CD4-positive, alpha-beta T cell (primary cell): ENCODE measurements at places on chromosomes 7 and 10. TPM values are rescaled to one million over a fixed set of nuclear protein-coding genes. Genes with fewer than 3 reads are reported as not detected.

DNA sequence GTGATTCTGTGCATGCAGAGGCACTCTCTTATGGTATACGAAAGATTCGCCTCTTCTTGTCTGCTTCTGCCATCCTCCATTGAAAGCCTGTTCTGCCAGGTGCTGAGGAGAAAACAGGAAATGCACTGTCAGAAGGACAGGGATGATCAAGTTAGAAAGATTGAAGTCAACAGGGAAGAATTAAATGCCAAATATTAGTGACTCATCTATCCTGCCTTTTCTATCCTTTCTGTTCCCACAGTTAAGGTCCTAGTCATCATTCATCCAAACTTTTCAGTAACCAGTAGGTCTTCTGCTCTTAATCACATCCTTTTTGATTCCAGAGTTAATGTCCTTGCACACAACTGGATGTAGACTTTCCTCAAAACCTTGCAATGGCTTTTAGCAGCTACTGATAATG lies 4.8 kb upstream of the ZNF783 start:
- DNase-seq: no peak

The FGFBP3 gene
- total RNA-seq: 1.5 TPM

DNA sequence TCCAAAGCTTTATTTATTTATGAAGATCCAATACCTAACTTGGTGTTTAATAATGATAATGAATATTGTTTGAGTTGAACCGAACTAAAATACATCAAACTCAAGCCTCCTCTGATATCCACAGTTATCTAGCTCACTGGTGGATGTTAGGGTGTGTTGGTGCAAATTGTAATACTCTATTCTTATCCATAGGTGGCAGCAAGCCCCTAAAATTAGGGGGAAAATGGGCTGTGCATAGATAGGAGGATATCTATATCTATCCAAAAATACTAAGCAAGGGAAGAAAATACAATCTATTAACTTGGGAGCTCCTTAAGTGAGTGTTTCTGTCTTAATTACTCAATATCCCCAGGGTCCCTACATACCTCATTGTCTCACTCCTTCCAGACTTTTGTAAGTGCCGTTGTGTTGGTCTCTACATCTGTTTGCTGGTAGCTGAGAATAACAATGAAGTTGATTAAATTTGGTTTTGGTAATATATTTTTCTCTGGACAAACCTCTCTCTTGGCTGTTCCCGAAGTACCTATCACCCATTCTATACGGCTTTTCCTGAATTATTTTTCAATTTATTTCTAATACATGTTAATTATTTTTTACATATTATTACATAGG lies 55.0 kb upstream of the VWDE start:
- DNase-seq: no peak

DNA sequence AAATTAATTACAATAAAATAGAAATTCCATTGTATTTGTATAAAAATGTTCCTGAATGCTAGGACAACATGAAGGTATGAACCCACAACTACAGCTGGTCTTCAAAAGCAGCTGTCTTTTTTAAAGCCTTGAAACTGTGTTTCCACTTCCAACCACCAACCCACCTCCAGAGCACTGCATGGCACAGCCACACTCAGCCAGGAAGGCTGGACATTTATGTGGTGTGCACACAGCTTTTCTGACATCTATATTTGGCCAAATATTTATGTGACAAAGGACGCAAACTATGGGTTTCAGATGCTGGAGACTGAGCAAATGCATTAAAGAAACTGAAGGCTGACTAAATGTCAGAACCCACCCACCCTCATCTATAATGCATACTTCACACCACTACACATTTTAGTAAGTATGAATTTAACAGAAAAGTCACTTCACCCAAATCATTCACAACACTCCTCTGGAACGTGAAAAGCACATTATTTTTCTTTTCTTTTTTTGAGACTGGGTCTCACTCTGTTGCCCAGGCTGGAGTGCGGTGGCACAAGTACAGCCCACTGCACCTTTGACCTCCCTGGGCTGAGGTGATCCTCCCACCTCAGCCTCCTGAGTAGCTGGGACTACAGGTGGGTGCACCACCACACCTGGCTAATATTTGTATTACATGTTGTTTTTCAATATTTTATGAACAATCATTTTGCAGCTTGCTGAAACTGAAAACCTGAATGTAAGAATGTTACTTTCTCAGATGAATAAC lies 27.9 kb upstream of the DAGLB start:
- no peak for DNase-seq

The ZDHHC6 gene
- 34.3 TPM for total RNA-seq

The ASB10 gene
- not detected for total RNA-seq

The TMEM254 gene
- 5.6 TPM for total RNA-seq

- no peak for DNase-seq
Observed at GRCh38 chr7:33471636-33472242, 342.4 kb downstream of the BBS9 start.

DNA sequence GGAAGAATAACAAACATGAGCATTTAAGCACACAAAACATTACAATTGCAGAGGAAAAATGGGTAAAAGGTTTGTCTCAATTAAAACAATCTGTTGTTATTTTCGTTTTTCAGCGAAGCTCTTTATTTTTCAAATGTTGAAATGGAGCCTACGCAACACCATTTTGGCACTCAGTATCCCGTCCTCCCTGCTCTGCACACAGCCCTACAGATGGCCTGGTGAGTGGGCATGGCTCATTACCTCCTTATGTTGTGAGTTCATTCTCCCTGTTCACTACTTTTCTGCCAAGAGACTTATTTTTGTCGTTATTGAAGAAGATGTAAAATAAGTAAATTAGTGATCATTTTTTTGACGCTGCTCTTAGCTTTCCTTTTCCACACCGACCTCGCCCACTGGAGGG lies 167.8 kb upstream of the CXCL12 start:
- DNase-seq: no peak

The EEPD1 gene
- 4.4 TPM for total RNA-seq

GRCh38 chr7:114939484-114940097 lies 17.7 kb downstream of the MDFIC start:
- no peak for DNase-seq

DNA sequence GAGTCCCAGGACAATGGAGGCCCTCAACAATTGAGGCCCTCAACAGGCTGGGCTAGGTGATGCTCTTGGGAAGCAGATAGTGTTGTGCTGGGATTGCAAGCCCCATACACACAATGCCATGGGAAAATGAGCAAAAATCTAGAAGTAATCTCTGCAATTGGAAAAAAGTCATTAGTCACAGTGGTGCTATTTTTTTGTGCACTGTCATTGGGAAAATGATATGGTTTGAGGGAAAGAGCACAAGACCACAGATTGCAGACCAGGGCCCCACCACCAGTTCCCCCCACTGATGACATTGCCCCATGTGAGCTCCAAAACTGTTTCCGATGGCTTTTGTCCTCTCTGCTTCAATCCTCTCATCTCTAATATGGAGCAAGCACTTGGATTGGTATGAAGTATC lies 1.9 kb downstream of the KCTD7 start:
- DNase-seq: no peak

DNA sequence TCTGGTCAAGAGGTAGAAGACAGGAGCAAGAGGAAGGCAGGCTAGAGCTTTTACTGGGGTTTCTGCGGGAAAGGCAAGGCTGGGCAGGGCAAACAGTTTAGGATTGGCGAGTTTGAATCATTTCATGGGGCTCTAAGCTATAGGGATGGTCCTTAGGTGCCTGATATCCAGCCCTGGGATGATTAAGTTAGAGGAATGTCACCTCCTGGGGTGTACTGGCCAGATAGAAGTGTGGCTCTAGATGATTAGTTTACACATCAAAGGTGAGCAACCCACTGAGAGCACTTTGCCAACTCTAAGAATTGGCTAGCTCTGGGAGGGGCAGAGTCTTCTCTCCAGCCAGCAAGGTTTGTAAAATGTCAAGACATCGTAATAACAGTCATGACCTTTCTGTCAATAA lies 52.4 kb downstream of the ZNF365 start:
- no peak for DNase-seq

The TRIM24 gene
- 14.1 TPM for total RNA-seq

GRCh38 chr7:38391751-38392150 lies 118.3 kb upstream of the TARP start:
- no peak for DNase-seq

GRCh38 chr7:95950698-95951097 lies 178.3 kb downstream of the DYNC1I1 start:
- DNase-seq: no peak

DNA sequence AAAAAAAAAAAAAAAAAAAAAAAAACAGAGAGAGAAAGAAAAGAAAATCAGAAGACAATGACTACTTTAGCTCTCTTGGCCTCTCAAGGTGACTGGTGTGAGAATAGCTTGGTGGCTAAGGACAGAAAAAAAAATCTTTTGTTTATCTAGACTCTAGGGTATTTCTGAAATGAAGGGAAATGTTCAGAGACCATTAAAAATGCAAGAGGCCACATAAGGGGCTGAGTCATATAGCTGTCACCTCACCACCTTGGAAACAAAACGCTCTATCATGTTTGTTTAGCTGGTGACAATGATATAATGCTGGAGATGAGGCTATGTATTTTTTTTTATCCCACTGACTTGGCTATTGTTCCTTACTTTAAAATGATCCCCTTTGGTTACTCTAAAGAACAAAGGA lies 287.0 kb upstream of the CDC14C start:
- DNase-seq: no peak

DNA sequence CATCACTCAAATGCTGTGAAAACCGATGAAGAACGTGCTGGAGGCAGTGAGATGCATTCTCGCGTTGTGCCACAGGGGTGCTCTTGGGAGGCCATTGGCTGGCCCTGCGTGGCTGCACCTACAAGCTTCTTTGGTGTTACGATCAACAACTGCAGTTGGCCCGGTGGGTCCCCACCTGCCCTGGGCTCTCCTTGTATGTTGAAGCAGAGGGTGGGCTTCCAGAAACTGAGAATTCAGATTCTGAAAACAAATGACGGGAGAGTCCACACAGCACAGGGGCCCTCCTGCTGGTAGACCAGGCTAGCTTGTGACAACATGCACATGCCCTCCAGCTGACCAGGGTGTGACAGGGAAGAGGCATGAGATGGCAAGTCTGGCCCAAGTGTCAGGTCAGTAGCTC lies 23.7 kb upstream of the DDC start:
- no peak for DNase-seq

The C10orf62 gene
- total RNA-seq: not detected

DNA sequence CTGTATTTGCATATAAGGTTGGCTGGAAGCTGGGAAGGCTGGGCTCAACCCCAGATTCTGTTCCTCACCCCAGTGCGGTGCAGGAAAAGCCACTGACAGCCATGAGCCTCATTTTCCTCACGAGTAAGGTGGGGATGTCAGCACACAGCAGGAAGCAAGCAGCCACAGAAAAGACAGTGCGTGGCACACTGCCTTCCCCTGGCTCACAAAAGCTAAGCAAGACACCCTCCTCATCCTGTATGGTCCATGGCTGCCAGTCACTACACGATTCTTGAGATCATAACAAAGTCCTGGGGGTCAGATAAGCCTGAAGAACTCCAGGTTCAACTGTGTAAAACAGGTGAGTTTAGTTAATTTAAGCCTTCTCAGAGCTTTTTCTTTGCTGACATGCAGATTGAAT lies 28.9 kb upstream of the DDC start:
- no peak for DNase-seq

DNA sequence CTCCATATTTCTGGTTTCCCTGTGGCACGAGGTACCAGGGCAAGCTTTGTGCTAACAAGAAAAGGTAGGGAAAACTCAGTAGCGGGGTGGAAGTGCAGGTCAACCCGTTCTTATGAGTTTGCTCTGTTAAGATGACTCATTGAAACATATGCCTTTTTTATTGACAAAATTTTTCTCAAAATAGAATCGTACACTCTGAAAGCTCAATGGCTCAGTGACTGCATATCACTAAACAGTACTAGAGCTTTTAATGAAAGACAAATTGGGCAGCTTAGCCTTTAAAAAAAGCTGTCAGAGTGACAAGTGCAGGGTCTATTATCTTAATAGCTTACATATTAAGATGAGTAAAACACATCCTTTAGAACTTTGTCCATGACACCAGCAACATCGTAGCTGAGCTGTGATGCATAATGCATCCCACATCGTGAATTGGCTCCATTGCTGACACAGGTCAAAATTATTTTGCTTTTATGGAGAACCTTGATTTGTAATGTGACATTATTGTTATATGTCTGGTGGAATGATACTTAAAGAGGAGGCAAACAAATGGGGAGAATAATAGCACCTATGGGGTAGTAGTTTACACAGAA lies 264.4 kb downstream of the ETV1 start:
- no peak for DNase-seq

DNA sequence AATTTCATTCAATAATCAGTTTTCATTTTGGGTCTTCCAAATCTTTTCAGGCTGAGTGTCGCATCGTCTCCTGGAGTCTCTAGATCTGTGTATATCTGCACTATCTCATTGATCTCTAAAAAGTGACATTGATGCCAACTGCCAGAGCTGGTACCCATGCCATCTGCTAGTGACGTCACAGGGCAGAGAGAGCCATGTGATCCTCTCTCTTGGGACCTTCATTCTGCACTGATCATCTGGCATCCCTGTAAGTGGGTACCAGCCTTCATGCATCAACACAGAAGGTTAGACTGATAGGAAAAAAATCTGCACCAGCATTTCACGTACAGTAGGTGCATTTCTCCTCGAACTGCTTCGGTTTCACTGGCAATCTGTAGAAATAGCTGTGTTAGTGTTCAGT lies at the start of gene NEUROD6:
Gene NEUROD6 (minus strand): TSS at position 124 of the 400 bp plus-strand sequence. CDS start 1,458 bp downstream, outside the sequence.
- DNase-seq: no peak

The GIMAP7 gene
- total RNA-seq: 48.4 TPM

The OR2A1 gene
- 0.19 TPM for total RNA-seq

- DNase-seq: no peak
Observed at GRCh38 chr10:88803641-88804040, 1.1 kb downstream of the LIPM start.

The SHH gene
- not detected for total RNA-seq

GRCh38 chr7:129845178-129845971 lies 107.4 kb downstream of the UBE2H start:
- no peak for DNase-seq

The TWIST1 gene
- not detected for total RNA-seq

GRCh38 chr10:31134311-31134952 lies 102.8 kb upstream of the ZNF438 start:
- no peak for DNase-seq

The CPVL gene
- total RNA-seq: 4.5 TPM

- no peak for DNase-seq
Observed at GRCh38 chr10:5832946-5833345, 19.7 kb upstream of the GDI2 start.

- peak; percentile 79 for DNase-seq
Observed at GRCh38 chr10:26725837-26726727, 28.6 kb downstream of the PDSS1 start.

- no peak for DNase-seq
Observed at GRCh38 chr7:158581440-158582088, 6.1 kb downstream of the PTPRN2 start.

DNA sequence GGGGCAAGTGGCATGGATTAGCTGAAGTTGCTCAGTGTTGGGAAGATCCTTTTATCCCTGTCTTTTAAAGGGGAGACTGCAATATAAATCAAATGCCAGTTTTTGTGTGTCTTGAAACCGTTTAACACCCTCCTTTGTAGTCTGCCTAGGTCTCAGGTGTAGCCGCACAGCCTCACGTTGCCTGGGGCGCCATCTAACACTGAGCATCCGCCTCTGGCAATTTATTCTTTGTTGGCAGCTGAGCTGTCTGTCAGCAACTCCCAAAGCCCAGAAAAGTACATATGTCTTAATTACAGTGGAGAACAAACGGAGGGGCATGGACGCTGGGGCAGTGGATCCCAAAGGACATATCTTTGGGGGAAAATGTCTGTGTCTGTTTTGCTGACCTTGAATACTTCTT lies 254.7 kb downstream of the STK31 start:
- no peak for DNase-seq

The TMEM236 gene
- total RNA-seq: 0.05 TPM

The SPDYE11 gene
- total RNA-seq: not detected

The DYNC1I1 gene
- total RNA-seq: not detected

- DNase-seq: no peak
Observed at GRCh38 chr7:138999414-138999813, 18.2 kb upstream of the KIAA1549 start.
